ENCODE measurements at places on chromosomes 7 and 10.

DNA sequence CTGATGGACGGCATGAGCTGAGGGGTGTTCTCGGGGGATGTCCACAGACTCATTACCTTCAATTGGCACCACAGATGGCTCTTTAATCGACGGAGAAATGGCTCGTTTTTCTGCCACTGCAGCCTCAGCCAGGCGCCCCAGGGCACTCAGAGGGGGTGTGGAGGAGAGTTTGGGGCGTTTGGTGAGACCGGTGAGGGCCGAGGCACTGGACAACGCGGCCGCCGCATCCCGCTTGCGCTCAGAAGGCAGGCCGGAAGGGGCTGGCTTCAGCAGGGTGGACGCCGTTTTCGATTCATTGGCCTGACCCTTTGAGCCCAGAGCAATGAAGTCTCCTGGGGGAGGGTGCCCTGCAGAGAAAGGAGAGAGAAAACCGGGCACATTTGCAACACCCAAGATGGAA lies 1.3 kb downstream of the INTS1 start:
- DNase-seq: no peak

DNA sequence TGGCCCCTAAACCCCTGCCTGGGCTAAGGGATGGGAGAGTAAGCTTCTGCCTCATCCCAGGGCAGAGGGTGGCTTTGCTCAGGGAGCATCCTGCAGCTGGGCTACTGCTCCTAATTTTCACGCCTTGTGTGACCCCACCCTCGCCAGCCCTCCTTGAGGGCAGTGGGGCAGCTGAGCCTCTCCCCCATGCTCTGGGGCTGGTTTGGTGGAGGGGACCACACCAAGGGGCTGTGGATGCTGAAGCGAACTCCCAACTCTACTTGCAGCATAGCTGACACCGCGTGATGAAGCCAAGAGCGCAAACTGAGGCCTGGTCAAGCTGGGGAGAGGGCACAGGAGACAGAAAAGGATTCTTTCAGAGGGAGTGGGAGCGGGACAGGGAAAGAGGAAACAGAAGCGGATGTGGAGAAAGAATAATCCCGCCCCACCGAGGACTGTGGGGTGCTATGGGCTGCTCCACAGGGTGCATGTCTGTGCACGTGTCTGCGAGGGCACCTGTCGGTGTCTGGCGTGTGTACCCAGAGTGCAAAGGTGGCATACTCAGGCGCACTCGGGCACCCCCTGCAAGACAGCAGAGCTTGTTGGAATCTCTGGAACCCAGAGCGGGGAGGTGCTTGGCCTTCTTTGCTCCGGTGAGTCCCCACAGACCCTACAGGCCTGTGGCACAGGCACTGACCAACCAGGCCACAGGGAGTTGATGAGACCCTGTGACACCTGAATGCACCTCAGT lies 19.4 kb upstream of the RASGEF1A start:
- DNase-seq: no peak

GRCh38 chr7:37446371-37446770 lies 2.3 kb downstream of the ELMO1 start:
- DNase-seq: no peak

DNA sequence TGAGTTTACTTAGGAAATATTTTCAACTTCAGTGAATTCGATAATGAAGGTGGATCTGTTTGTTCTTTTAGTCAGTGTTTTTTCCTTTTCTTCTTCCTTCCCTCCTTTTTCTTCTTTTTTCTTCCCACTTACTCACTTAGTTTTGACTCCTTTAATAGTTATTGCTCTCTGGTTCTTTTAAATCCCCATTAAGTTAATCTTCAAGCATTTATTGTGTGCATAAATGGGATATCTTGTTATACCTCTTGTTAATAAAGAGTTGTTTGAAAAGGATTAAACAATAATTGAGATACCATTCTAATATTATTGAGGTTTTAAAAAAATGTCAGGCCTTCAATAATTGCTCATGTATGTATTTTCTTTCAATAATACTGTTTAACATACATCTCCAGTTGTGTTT lies 19.5 kb downstream of the STAM start:
- no peak for DNase-seq

DNA sequence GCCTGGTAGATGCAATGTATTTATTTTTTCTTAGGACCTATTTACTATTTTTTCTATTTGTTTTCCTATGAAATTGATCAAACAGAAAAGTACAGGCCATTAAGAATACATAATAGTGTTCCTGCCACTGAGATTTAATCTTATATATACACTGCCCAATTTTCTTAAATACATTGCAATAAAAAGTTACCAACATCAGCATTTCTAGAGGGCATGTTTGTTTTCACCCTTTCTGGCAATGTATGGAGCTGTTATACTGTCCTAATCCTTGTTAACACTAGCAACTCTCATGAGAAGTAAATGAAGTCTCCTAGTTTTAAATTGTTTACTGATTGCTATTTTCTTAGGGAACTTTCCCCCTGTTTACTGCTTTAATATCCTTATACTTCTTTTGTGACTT lies 359.1 kb upstream of the SEMA3A start:
- DNase-seq: no peak

GRCh38 chr10:76763376-76763775 lies 874.2 kb downstream of the KCNMA1 start:
- DNase-seq: no peak

DNA sequence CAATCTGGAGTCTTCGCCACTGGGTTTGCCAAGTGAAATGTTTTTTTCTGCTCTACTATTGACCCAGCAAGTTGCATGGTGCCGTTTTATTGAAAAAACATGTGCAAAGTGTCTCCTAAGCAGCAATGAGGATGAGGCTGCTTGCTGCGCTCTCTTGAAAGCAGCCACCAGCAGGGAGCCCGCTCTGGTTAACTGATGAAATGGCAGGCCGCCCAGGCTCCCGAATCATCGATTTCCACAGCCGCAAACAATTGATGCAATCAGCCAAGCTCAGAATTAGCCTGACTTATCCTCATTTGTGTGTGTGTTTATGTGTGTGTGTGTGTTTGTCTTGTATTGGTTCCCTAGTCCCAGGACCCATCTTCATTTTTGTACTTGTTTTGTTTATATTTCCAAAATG lies 22.2 kb upstream of the LYZL1 start:
- DNase-seq: no peak

GRCh38 chr7:14978687-14979086 lies 76.1 kb upstream of the DGKB start:
- no peak for DNase-seq

- no peak for DNase-seq
These were observed 10.2 kb downstream of the MLXIPL start for GRCh38 chr7:73613954-73614735.

GRCh38 chr7:261341-262250 lies 28.4 kb upstream of the FOXL3 start:
- no peak for DNase-seq

GRCh38 chr7:105766421-105767073 lies 109.9 kb downstream of the ATXN7L1 start:
- no peak for DNase-seq

GRCh38 chr7:92246360-92247101 lies 757 bp downstream of the ANKIB1 start:
- no peak for DNase-seq

Measured in NCI-H2107 (cell line).